Aorta (tissue), 5 donors: ENCODE measurements at places on chromosomes 2 and 18. TPM values are rescaled to one million over a fixed set of nuclear protein-coding genes. Genes with fewer than 3 reads are reported as not detected.

DNA sequence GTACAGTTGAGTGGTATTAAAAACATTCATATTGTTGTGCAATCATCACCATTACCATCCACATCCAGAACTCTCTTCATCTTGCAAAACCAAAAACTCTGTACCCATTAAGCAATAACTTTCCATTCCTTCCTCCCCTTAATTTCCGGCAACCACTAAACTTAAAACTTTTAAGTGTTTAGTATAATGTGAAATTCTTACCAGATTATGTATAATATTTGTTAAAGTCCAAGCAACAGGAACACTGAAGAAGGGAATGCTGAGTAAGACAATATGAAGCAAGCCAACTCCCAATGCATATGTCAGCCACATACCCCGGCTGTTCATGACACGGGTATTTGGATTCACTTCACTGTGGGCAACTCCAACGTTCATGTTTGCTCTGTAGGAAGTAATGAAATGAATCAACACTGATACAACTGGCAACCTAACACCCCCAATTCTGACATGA lies 1.9 kb downstream of the ORMDL1 start:
- no peak for DNase-seq

DNA sequence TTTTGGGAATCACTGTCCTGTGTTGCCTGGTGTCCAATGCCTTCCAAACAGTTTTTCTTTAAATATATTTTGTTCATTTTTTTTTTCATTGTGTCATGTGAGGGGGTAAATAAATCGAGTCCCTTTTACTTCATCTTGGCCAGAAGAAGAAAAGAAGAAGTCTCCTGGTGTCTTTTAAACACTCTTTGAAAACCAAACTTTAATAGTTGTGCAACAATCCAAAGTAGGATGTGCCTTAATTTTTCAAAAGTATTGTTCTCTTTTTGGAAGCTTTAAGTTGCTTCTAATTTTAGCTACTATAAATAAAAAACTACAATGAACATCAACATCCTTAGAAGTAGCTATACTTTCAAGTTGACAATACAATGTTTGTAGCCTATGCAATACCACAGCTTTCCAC lies 154.9 kb downstream of the ATAD2B start:
- DNase-seq, result no peak

IL37 gene
- not detected for total RNA-seq

GRCh38 chr18:10928011-10928771 lies 221.2 kb downstream of the PIEZO2 start:
- no peak for DNase-seq

- DNase-seq, result no peak
These were observed 113.6 kb downstream of the ALPK2 start for GRCh38 chr18:58515175-58515775.

DNA sequence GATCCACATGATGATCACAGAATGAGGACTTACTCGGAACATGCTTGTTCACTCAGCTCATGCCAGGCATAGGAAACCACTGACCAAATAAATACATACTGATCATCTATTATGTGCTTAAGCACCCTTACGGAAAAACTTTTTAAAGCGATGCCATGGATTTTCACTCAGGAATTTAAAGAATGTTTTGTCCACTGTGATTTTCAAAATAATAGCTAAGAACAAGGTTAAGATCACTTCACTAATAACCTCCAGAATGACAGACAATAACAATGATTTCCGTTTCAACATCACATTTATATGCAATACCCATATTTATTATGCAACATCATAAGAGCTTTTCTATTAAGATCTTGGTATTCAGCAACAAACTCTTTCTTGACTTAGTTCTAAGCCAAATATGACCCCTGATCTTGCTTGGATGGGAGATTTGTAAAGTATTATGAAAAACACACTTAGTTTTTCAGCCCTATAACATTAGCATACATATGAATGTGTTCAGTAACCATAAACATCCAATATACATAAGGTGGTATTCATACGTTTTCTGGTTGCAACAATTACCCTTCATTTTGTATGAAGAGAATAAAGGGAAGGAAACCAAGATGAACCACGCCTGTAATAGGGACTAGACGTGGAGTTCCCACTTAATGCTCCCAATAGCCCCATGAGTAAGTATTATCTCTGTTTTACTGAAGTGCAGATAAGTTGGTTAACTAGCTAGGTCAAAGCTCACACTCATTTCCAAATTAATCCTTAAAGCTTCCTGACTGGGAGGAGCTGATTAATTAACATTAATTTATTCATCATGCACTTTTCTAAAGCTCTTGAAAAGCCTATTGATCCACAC lies 1.9 kb downstream of the CD302 start:
- DNase-seq, result no peak
